Thyroid gland (tissue), 4 donors: ENCODE measurements at places on chromosomes 2 and 18. TPM values are rescaled to one million over a fixed set of nuclear protein-coding genes. Genes with fewer than 3 reads are reported as not detected.
A peak's percentile ranks its signal among the peaks of the same experiment; 100 is the strongest.

The UPP2 gene
- not detected for total RNA-seq

The TMEM178A gene
- 3.3 TPM for total RNA-seq

The PIEZO2 gene
- 5.0 TPM for total RNA-seq

The MPP4 gene
- total RNA-seq, result not detected

The CD207 gene
- total RNA-seq, result not detected

The CYP27C1 gene
- 0.40 TPM for total RNA-seq

The TRIM43 gene
- total RNA-seq, result not detected

The ARHGAP28 gene
- total RNA-seq, result 2.8 TPM

The LRRTM1 gene
- total RNA-seq, result 1.2 TPM

The NEB gene
- total RNA-seq, result 16.4 TPM

The HJURP gene
- 0.38 TPM for total RNA-seq

The COLEC12 gene
- total RNA-seq, result 6.3 TPM

The CIDEA gene
- total RNA-seq, result not detected

The FAM210A gene
- 9.1 TPM for total RNA-seq

DNA sequence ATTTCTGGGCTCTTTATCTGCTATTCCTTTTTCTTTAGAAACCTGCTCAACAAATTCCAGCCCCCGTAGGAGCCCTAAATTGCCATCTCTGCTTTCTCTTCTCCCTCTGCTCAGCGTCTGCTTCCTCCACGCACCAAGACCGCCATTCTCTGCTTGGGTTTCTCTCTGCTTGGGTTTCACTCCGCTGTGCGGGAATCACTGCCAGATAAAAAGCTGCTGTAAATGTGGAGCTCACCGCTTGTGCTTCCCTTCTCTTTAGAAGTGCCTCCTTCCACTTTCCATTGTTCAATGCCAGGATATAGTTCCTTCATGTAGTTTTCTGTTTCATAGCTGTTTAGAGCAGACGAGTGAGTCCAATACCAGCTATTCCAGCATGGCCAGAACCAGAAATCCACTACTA is 45.9 kb downstream of the TMEM237 start:
- DNase-seq, result no peak

DNA sequence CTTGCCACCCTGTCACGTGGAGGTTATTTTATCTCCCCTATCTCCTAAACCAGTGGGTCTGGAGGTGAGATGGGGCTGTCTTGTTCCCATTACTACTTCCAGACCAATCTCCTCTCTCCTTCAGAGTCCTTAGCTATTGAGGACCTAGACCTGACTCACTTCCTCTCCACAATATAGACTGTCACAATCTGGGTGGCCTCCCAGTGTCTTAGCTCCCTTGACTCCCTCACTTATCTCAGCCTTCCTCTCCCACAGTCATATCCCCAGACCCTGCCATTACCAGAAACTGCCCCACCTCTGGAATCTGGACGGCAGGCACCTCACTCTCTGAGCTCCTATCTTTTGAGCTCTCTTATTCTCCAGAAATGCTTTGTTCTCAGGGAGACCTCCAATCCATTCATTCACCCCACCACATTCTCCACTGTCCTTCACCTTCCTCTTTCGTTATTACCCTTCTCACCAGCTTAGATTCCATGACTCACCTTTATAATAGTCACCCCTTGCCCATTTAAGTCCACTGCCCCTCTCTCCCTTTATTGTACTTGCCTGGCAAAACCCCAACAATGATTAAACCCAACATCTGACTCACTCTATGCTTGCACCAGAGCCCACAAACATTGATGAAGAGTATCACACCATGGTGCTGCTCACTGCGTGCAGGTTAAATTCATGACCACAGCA is 23.3 kb upstream of the SIX3 start:
- DNase-seq, result no peak

GRCh38 chr2:102193074-102193473 is 6.3 kb downstream of the IL1RL2 start:
- DNase-seq, result no peak

- no peak for DNase-seq
Measured at GRCh38 chr18:33924576-33924975, 300.1 kb downstream of the NOL4 start.

DNA sequence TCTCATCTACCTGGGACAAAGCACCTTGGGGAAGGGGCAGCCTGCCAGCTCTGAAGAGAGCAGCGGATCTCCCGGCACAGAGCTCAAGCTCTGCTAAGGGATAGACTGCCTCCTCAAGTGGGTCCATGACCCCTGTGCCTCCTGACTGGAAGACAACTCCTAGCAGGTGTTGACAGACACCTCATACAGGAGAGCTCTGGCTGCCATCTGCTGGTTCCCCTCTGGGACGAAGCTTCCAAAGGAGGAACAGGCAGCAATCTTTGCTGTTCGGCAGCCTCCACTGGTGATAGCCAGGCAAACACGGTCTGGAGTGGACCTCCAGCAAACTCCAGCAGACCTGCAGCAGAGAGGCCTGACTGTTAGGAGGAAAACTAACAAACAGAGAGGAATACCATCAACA is 549.9 kb upstream of the LRATD1 start:
- DNase-seq, result no peak

DNA sequence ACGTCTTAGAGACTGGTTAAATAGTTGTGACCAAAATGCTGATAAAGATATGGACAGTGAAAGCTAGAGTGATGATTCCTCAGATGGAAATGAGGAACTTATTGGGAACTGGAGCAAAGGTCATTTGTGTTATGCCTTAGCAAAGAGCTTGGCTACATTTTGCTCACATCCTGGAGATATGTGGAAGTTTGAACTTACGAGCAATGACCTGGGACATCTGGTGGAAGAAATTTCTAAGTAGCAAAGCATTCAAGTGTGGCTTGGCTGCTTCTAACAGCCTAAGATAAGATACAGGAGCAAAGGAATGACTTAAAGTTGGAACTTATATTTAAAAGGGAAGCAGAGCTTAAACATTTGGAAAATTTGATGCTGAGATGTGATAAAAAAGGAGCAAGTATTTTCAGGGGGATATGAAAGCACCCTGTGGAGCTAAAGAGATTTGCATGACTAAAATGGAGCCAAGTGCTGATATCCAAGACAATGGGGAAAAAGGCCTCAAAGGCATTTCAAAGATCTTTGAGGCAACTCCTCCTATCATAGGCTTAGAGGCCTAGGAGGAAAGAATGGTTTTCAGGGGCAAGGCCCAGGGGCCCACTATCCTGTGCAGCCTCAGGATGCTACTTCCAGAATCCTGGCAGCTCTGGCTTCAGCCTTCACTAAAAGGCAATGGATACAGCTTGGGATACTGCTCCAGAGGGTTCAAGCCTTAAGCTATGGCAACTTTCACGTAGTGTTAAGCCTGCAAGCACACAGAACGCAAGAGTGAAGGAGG is 124.1 kb upstream of the KLHL14 start:
- no peak for DNase-seq

DNA sequence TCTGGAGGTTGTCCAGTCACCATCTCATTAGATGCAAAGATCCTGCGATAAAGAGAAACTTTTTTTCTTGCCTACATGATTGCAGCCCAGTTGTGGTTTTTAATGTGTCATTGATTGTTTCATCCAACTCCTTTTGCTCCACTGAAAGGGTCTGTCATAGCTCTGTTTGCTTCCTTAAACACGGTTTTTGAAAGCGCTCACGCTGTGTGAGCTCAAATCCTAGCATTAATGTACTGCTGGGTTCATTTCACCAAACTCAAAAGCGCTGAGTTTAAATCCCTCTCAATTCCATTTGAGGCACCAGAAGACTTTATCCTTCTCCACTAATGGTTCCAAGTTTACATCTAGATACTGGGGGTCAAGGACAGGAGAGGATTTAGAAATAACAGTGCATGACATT is 53.6 kb downstream of the CDK15 start:
- DNase-seq, result no peak

- no peak for DNase-seq
Measured at GRCh38 chr18:37199741-37200140, 365.9 kb downstream of the CELF4 start.

DNA sequence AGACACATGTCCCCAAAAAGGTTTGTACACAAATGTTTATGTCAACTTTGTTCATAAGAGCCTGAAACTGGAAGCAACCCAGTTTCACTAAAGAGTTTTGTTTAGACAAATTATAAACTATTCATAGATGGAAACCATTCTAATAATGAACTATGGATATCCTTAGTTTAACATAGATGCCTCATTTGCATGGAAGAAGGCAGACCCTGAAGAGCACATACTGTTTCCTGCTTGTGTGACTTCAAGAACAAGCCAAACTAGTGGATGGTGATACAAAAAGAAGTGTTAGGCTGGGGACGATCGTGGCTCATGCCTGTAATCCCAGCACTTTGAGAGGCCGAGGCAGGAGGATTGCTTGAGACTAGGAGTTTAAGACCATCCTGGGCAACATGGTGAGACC is 48.1 kb downstream of the ACOXL start:
- no peak for DNase-seq

GRCh38 chr2:73291093-73291460 is 2.3 kb downstream of the EGR4 start:
- DNase-seq, result peak; percentile 55

DNA sequence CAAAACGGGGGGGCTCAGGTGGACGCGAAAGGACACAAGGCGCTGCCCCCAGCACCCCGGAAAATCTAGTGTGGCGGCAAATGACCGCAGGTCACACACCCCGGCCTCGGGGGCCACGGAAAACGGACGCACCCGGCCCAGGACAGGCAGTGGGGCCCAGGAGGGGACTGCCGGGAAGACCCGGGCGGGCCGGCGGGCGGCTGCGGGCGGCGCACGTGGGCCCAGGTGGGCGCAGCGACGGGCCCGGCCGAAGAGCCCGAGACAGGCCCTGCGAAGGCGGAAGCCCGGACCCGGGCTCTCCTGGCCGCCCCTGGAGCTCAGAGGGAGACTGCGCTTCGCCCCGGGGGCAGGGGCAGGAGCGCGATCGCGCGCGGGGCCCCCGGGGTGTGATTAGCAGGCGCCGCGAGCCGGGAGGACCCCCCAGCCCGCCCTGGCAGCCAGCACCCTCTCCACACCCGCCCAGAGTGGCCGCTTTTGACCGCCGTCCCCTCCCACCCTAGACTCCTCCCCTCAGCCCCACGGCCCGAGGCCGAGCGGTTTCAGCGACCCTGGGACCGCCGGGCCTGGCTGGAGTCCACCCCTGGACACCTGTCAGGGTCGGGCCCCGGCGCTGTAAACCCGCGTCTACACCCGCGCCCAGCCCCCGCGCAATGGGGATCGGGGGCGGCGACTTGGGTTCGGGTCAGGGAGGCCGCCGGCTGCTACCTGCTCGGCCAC is 773 bp downstream of the MBP start:
- peak; percentile 71 for DNase-seq

- DNase-seq, result no peak
Measured at GRCh38 chr2:161230959-161231358, 70.7 kb downstream of the TANK start.

- DNase-seq, result no peak
Measured at GRCh38 chr2:176129813-176130146, 275 bp downstream of the HOXD8 start.

DNA sequence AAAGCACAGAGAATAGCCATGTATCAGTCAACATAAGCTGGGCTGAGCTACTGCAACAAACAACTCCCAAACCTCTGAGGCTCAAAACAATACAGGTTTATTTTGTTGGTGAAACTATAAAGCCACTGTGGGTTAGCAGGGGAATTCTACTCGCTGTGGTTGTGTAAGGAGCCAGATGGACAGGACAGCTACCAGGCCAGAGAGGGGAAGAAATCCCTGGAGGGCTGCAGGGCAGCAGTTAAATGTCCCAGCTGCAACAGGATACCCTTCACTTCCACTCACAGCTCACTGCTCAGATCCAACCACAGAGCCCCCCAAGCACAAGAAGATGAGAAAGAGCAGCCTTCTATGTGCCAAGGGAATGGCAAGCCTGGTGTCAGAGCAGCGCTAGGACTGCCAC is 245.9 kb upstream of the RAB6C start:
- no peak for DNase-seq

- no peak for DNase-seq
Measured at GRCh38 chr2:172472446-172473033, 45.2 kb downstream of the ITGA6 start.

DNA sequence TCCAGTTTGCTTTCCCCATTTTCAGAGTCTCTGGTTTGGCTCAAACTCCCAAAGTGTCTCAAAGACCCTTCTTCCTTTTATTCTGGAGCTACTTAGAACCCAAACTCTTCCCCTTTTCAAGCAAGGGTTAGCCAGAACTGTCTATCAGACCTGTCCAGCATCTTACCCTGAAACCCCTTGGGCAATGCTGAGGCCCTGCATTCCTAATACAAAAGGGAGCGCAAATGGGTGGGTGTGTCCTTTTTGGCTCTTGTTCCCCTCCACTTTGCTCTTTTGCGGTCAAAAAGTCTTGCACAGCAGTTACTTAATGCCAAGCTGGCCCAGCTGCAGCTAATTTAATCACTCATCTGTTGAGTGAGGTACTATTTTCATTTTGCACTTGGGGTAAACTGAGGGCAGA is 231.2 kb upstream of the FOSL2 start:
- no peak for DNase-seq

- DNase-seq, result no peak
Measured at GRCh38 chr18:73758446-73758845, 389.2 kb downstream of the FBXO15 start.

- no peak for DNase-seq
Measured at GRCh38 chr2:143177096-143177786, 48.0 kb downstream of the ARHGAP15 start.

- no peak for DNase-seq
Measured at GRCh38 chr2:180203972-180204371, 196.9 kb upstream of the CWC22 start.

- no peak for DNase-seq
Measured at GRCh38 chr2:211354481-211354880, 798.1 kb downstream of the CPS1 start.

DNA sequence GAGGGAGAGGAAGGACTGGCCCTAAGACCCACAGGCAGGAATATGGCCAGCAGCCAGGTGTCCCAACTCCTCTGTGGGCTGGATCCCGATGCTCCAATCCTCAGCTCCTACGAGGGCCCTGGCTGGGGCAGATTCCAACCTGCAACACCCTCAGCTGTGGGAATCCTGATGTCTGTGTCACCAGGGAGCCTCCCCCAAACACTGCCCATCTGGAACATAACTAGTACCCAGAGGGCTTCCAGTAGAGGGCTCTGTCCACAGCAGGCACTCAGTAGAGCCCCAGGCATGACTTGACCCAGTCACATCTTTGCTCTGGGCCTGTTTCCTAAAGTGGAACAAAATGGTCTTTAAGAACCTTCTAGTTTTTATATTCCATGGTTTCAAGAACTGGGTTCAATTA is 20.6 kb upstream of the LOXHD1 start:
- DNase-seq, result peak; percentile 71

DNA sequence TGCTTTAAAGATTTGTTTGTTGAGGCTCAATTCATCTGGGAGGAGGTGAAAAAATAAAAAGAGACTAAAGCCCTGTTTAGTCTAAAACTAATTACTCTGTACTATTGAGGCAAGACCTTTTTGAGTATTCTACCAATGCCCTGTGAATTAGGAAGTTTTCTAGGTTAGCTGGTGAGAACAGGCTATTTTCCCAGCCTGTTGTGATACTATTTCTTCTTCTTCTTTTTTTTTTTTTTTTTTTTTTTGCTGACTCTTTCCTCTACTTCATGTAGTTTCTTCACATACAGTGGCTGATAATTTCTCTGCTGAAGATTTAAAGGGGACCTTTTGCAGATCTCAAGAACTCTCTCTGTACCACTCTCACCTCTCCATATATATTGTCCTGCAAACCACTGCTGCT is 8.8 kb upstream of the TMEM87B start:
- DNase-seq, result no peak

GRCh38 chr2:29570539-29570938 is 350.8 kb downstream of the ALK start:
- no peak for DNase-seq

GRCh38 chr2:200042944-200043343 is 87.6 kb downstream of the MAIP1 start:
- DNase-seq, result no peak
